Stimulated activated CD8-positive, alpha-beta memory T cell treated with anti-CD3 and anti-CD28 coated beads, Interleukin-4, amount 100 ng/mL, for 4 hours (primary cell): ENCODE measurements at places on chromosomes 1 and 21.

DNA sequence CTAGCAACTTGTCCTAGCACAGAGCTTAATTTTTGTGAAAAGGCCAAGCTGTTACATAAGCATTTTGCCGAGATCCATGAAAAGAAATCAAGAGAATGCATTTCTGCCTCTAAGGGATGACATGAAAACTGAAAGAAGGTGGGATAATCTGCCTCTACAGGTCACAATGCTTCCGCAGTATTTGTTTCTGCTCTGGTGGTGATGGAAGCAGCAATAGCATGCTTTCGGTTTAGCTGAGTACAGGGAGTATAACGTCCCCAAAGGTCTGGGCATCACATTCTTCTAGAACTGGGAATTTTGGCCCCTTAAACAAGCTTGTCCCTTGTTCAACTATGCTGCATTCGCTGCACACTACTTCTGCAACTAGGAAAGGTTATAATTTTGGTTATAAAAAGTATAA lies 14.4 kb upstream of the MAGI3 start:
- DNase-seq: no peak

GRCh38 chr1:236516929-236517704 lies 6.7 kb upstream of the LGALS8 start:
- DNase-seq: no peak

DNA sequence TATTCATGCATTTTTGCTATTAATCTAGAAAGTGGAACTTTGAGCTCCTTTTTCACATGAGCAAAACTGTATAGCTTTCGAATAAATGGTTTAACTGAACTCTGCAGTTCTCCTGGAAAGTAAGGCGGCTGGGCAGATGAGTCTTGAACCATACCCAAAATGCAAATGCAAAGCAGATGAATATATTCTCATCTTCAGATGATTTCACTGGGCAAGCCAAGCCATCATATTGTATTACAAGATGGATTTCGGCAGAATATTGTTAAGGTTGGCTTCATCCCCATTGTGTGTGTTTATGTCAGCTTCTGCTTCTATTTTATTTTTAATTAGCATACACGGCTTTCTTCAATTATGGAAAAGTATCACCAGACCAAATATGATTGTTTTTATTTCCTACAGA lies 209.6 kb downstream of the GREM2 start:
- DNase-seq: no peak

DNA sequence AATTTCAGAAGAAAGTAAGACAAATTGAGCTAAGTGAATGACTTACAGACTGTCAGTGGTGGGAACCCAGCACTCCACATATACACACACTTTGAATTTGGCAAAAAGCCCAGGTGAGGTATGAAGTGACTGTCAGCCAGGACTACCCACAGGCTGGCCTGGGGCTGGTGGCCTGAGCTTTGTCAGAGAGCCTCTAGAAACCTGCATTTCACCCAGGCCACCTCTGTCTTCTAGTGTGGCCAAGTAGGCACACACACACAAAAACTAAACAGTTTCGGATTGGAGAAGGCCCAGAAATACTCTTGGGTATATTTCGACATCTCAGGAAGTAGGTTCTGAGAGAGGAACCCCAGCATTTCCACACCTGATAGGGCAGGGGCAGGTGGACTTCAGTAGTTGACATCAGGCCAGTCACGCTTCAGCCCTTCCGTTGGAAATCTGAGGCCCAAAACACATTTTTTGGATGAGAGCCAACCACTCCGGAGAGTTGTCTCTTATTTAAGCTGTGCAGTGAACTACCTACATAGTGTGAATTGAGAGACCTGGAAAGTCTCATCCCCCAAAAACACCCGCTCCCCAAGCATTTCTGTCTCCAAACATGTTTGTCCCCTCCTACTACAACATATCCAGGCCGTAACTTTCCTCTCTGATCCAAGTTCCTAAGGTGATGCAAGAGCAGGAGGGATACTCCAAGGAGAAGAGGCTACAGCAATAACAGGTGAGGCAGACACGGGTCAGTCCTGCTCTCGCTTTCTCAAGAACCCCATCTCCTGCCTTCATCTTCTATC lies 167.2 kb upstream of the PROX1 start:
- no peak for DNase-seq

GRCh38 chr1:234840843-234841242 lies 230.9 kb upstream of the IRF2BP2 start:
- no peak for DNase-seq

- DNase-seq: peak; percentile 46
Observed at GRCh38 chr21:38805328-38806152, at the start of gene ETS2. ETS2 (plus strand) TSS chr21:38805929; CDS start chr21:38810035, 4,106 bp downstream.
